ENCODE measurements at places on chromosomes 12 and 14. TPM values are rescaled to one million over a fixed set of nuclear protein-coding genes. Genes with fewer than 3 reads are reported as not detected.

SERPINA9 gene
- not detected for total RNA-seq

SLC41A2 gene
- 13.4 TPM for total RNA-seq

FOXM1 gene
- total RNA-seq, result 6.5 TPM

SLC4A8 gene
- total RNA-seq, result 0.80 TPM

C1QL4 gene
- total RNA-seq, result 0.27 TPM

FIGNL2 gene
- total RNA-seq, result 1.2 TPM

Measured in muscle of leg (tissue), 16 donors.